Hypothalamus (tissue), 51 donors: ENCODE measurements at places on chromosomes 2 and 18.

- DNase-seq, result no peak
Observed at GRCh38 chr2:178327516-178327915, 123.5 kb downstream of the PRKRA start.

DNA sequence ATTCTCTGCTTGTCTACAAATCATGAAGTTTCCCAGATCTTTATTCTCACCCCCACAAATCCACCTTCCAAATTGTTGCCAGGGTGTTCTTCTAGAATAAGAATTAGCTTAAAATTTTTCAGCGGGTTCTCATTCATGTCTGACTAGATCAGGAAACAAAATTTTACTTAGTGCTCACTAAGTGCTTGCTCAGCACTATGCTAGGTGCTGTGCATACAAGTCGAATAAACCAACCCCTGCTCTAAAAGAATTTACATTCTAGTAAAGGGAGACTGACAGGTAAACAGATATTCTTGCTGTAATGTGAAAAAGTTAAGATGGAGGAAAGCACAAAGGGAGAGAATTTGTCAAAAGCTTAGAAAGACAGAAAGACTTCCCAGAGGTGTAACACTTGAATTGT, 2.4 kb upstream of the FSIP2 start:
- DNase-seq, result no peak

DNA sequence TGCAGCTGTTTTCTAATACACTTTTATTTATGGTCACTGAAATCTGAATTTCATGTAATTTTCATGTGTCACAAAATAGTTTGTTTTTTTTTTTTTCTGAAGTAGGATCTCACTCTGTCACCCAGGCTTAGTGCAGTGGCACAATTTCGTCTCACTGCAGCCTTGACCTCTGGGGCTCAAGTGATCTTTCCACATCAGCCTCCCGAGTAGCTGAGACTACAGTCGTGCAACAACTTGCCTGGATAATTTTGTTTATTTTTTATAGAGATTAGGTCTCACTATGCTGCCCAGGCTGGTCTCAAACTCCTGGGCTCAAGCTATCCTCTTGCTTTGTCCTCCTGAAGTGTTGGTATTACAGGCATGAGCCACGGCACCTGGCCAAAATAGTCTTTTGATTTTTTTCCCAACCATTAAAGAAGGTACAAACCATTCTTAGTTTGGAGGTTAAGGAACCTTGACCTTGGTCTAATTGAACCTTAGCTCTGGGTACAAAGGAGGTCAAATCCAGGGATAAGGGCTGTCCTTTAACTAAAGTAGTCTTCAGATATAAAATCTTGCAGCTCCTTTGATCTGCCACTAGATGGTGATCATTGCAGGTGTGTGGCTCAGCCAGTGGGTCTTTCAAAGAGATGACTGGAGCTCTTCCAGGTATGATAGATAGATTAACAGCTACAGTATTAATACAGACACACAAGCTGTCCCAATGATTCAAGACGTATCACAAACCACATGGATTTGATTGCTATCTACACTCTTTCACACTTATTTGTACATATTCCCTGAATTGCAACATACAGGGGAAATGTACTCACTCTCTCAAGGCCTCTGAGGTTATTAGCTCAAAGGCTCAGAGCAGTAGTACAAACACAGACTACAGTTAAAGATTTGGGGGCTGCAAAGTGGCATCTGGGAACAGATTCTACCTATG, 4.7 kb upstream of the KRCC1 start:
- peak; percentile 12 for DNase-seq

GRCh38 chr2:35463805-35464596, 891.6 kb upstream of the CRIM1 start:
- no peak for DNase-seq

DNA sequence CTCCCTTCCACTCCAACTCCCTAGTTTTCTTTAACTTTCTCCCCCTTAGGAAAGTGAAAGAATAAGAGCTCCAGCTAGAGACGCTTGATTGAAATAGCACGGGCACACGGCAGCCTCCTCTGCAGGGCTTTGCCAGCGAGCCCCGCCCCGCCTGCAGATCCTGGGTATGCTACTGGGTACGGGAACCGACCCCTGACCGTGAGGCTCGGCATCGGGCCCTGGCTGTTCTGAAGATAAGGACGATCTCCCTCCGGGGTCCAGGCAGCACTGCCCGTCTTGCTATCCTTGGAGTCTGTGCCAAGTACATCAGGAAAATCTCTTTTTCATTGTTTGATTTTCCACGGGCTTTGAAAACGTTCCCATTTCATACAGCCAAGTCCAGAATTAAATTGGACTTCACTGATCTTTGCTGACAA, 284.5 kb downstream of the MTX2 start:
- DNase-seq, result peak; percentile 30

- no peak for DNase-seq
Observed at GRCh38 chr2:160352500-160352899, 141.1 kb downstream of the RBMS1 start.

DNA sequence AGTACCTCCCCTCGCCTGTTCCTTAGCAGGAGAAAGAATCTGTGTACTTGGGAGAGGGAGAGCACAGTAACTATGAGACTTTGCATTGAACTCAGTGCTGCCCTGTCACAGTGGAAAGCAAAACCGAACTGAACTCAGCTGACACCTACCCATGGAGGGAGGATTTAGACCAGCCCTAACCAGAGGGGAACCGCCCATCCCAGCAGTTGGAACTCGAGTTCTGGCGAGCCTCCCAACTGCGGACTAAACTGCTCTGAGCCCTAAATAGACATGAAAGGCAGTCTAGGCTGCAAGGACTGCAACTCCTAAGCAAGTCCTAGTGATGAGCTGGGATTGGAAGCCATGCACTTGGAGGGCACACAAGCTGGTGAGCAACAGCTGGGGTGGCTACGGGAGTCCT, 110.4 kb downstream of the GRB14 start:
- DNase-seq, result no peak

- DNase-seq, result no peak
Observed at GRCh38 chr2:173400760-173401159, 46.1 kb downstream of the CDCA7 start.

GRCh38 chr2:233450864-233451575, 96.7 kb downstream of the DGKD start:
- DNase-seq, result no peak
